T-cell (primary cell): ENCODE measurements at places on chromosomes 2 and 18.

DNA sequence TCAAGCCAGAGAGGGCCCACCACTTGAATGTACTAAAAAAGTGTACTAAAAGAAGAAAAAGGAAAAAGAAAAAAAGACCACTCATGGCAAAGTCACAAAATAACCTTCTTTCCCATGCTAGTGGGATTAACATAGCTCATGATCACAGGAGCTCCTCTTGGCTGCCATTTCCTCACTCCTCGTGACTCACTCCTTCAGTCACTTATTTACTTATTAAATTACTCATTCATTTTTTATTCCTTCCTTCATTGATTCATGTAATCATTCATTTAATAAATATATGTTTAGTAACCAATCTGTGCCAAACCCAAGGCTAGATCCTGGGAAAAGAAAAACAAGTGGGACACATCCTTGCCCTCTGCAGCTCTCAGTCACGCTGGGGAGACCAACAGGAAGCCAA, 300.5 kb downstream of the INSIG2 start:
- no peak for DNase-seq

- DNase-seq: no peak
Measured at GRCh38 chr18:77601567-77601966, 351.9 kb downstream of the GALR1 start.

DNA sequence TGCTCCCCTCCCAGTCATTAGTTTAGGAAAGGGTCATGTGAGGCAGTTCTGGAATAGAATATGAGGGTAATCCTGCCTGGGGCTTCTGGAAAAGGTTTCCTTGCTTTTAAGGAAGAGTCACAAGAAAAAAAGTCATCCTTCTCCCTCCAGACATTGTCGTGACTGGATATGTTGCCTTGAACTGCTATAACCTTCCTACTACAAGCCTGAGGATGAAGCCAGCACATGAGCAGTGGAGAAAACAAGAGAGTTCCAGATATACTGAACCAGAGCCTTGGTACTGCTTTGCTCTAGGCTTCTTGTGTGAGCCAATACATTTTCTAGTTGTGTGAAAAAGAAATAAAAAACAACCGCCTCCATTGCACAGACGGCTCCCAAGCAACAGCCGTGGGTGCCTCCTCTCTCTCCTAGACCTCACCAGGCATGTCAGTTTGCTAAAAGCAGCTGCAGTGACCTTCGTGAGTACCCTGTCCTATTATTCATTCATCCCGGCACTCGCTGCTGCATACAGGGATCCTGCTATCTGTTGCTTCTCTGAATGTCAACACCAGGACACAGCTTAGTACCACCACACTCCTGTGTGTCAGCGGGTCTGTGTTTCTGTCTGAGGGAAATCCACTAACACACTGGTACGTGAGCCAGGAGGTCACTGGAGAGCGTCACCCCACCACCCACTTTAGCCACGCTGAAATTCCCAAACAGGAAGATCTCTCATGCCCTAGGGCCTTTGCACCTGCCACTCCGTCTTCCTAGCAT, 186.7 kb downstream of the KLHL29 start:
- no peak for DNase-seq

DNA sequence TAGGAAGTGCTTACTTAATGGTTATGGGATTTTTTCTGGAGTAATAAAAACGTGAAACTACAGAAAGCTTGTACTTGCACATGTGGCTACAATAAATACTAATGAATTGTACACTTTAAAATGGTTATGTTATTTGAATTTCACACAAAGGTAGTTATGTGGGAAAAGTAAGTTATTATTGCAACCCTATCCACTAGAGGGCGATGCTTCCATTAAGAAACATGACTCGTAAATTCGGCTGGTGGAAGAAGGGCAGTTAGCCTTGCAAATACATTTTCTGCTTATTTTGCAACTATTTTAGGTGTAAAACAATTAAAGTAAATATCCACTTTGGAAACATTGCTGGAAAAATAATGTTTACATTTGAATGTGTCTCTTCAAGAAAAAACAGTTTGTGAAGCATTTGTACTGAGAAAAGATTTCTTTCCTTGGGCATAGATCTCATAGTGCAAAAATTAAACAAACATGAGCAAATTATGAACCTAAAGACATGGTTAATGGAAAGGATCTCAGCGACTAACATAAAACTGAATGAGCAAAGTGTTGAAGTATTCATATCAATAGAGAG, 68.1 kb upstream of the CSRNP3 start:
- no peak for DNase-seq

DNA sequence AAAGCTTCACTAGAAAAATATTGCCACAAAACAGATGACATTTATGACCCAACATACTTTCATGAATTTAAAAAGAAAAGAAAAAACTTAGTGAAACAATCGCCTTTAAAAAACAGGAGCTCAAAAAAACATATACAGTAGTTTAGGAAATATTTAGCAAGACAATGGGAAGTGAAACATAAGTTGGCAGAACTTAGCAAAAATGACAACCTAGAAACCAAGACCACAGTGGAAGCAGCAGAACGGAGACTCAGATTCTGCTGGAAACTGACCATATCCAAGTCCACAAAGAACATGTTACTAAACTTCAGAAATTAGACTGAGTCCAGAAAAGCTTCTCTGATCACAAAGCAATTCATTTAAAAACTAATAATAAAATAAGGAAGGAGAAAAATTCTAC, 41.8 kb upstream of the CTAGE1 start:
- no peak for DNase-seq

GRCh38 chr2:2694746-2695145, 363.7 kb upstream of the MYT1L start:
- no peak for DNase-seq
